Skin of body (tissue), 3 donors: ENCODE measurements at places on chromosomes 2 and 18.

- no peak for DNase-seq
Observed at GRCh38 chr2:217953011-217953481, 49.7 kb downstream of the TNS1 start.

- no peak for DNase-seq
Observed at GRCh38 chr2:162890690-162891311, 52.2 kb upstream of the KCNH7 start.

GRCh38 chr2:182280118-182280517 lies 146.7 kb downstream of the PDE1A start:
- DNase-seq, result peak; percentile 46

- DNase-seq, result no peak
Observed at GRCh38 chr18:79717555-79718074, 38.0 kb downstream of the CTDP1 start.

GRCh38 chr18:74351354-74351753 lies 35.7 kb downstream of the C18orf63 start:
- DNase-seq, result peak; percentile 2
